ACHN (cell line): ENCODE measurements at places on chromosomes 1 and 21.

DNA sequence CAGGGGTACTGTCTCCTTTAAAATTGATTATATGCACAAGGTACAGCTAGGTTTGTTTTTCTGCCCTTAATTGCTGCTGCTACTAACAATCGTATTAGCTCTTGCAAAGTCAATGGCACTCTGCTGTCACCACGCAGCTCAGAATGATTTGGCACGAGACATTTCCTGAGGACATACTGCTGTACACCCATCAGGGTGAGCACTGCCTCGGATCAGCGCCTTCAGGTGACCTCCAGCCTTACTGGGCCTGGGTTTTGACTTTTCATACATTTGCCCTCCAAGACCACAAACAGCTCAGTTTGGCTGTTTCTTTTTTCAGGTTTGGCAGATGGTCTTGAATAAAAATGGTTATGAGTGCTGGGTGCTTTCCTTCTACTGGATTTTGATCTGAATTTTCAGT, 110.9 kb downstream of the NTPCR start:
- no peak for DNase-seq

DNA sequence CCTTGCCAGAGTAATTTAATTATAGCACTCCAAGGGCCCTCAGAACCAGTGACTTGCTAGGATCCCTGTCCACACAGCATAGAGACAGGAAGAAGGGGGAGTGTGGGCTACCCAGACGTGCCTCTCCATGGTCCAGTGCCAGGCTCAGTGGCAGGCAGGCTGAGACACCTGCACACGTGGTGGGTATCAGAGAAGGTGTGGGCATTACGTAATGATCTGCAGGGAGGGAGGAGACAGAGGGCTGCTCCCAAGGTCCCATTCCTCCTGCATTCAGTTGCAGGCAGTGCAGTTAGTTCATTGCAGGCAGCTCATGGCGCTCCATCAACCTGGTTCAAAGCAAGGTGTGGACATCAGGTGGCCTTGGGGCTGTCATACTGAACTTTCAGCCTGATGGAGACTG, 49.9 kb downstream of the C8B start:
- DNase-seq, result no peak

GRCh38 chr1:218711001-218711400, 365.9 kb downstream of the TGFB2 start:
- no peak for DNase-seq

DNA sequence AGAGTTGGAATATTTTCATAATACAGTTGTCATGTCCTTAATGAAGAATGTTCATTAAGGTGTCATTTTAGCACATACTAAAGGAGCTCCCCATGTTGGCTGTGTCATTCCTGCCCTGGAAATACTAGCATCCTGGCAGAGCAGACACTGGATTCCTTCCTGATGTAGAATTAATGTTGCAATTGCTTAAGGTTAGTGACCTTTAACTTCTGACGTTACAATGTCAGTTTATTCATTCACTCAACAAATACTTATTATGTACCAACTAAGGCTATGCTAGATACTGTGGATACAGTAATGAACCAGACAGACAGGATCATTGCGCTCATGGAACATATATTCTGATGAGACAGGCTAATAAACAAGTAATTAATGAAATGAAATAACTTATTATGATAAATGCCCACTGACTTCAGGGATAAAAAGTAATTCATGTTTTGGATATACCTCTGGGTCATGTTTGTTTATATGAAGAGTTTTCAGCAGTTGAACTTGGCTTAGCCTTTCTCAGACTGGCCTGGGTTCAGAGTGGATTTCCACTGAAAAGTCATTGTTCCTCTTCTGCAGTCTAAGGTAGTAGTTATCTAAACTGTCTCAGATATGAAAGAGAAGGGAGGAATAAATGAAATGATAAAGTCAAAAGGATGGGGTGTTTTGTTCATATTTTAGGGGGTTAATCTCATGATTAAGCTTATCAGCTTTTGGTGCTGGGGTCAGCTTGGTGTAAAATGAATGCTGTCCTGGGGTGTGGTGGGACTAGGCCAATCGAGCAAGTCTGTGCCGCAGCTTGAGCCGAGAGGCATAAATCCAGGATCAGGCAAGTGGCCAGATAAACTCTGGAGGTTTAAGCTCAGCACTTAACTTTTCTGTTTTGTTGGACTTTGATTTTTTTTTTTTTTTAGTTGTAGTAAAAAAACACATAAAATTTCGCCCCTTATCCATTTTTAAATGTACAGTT, 43.3 kb upstream of the KCNQ4 start:
- DNase-seq, result no peak
